ENCODE measurements at places on chromosomes 7 and 10. TPM values are rescaled to one million over a fixed set of nuclear protein-coding genes. Genes with fewer than 3 reads are reported as not detected.

MMD2 gene
- not detected for total RNA-seq

DNA sequence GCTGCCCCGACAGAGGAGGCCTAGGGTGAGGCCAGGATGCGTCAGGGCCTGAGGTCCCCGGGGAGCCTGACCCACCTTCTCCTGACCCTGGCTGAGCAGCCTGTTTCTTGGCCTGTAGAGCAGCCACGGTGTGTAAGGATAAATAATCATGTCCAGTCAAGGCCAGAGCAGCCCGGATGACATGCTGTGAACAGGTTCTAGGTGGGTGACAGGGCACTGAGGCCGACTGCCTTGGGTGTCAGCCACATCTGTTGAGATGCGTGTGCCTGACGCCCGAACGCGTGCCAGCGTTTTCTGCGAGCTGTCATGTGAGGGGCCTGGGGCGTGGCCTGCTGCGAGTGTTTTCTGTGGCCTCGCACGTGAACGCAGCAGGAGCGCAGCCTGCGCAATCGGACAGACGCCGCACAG lies 118.3 kb downstream of the FAM53B start:
- ATAC-seq = no peak

TSPAN15 gene
- 8.0 TPM for total RNA-seq

DNA sequence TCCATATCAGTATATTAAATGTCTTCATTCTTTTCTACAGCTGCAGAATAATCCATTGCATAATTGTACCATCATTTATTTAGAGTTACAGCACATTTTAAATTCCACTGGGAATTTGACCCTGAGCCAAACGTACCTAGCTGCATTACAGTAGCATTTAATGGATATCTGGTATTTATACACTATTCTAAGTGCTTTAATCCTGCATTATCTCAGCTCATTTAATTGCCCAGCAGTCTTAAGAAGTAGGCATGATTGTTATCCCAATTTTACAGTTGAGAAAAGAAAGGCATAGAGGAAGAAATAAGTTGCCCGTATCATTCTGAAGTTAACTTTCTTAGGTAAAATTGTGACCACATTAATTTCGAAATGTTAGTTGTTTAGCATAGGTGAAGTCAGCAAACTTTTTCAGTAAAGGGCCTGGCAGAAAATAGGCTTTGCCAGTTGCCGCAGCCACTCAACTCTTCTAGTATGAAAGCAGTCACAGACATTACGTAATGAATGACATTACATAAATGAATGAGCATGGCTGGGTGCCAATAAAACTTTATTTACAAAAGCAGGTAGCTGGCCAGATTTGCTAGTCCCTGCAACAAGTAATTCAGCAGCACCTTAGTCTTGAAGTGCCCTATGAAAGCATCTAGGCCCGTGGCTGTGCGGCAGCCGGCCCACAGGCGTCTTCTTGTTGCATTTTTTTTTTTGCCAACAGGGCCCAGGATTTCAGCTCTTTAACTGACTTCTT lies 30.0 kb downstream of the GUSB start:
- no peak for ATAC-seq
